Renal pelvis (tissue), 12 donors: ENCODE measurements at places on chromosomes 1 and 21.

- DNase-seq, result no peak
Measured at GRCh38 chr1:93365813-93366212, 20.1 kb downstream of the DR1 start.

DNA sequence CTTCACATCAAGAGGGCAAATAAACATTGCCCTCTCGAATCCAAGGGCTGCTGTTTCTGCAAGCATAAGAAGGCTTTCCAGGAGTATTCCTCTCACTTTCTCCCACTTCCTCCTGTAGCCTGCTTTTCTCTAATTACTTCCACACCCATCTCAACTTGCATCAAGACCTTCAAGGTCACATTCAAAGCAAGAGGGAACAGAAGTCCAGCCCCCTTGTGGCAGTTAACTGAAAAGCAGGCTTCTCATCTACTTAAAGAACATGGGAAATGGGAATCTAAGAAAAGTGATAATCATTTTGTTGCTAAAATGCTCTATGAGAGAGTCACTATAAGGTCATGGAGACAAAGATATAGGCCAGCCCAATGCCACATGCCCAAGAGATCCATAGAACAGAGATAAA lies 874.4 kb downstream of the KCNT2 start:
- no peak for DNase-seq

- DNase-seq, result no peak
Measured at GRCh38 chr1:15299179-15299578, 52.2 kb downstream of the FHAD1 start.

GRCh38 chr1:247487057-247487456 lies 29.2 kb upstream of the OR2B11 start:
- DNase-seq, result peak; percentile 15

- DNase-seq, result peak; percentile 37
Measured at GRCh38 chr1:76336931-76337371, 262.4 kb downstream of the ST6GALNAC3 start.

GRCh38 chr1:53219711-53220110 lies 723 bp downstream of the CZIB start:
- no peak for DNase-seq

DNA sequence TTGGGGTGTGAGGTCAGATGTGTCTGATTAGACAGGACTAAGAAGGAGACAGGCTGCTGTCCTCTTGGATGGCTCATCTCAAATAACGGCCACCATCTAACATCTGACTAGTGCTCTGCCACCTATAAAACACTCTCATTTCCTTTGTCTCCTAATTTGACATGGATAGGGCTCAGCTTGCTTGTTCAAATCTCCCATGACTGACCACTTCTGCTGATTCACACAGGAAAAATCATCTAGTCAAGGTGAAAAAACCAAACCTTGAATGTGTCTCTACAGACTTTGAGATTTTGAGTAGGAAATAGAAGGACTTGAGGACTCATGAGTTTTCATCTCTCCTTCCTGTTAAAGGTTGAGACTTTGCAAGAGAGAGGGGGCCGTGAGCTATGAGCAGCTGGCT lies 150.6 kb downstream of the IER5 start:
- no peak for DNase-seq

DNA sequence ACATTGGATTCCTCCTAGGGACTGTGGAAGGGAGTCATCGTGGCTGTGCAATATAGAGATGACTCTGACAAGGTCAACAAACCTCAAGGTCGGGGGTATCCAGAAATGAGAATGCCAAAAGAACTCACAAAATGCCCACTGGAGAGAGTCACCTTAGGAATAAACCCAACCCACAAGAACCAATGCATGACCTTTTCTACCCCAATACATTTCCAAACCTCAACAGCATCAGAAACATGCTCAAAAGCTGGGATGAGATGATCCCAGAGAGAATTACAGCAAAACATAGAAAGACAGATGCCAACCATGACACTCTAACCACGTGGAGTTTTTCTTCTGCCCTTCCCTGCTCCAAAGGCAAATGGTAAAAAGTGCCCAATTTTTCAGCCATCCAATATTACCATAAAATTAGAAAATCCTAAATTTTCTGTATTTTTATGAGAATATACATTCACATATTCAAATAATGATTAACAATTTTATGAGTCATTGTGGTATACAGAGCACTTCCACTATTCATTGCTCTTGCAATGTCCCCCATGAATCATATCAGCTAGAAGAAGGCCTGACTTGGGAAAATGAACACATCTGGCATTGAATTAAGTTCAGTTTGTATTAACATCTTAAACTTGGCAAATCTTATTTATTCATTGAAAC lies 88.2 kb upstream of the PALMD start:
- no peak for DNase-seq
